ENCODE measurements at places on chromosomes 2 and 18. TPM values are rescaled to one million over a fixed set of nuclear protein-coding genes. Genes with fewer than 3 reads are reported as not detected.

Gene GPAT2
- 5.1 TPM for total RNA-seq

Gene TTC27
- 12.3 TPM for total RNA-seq

DNA sequence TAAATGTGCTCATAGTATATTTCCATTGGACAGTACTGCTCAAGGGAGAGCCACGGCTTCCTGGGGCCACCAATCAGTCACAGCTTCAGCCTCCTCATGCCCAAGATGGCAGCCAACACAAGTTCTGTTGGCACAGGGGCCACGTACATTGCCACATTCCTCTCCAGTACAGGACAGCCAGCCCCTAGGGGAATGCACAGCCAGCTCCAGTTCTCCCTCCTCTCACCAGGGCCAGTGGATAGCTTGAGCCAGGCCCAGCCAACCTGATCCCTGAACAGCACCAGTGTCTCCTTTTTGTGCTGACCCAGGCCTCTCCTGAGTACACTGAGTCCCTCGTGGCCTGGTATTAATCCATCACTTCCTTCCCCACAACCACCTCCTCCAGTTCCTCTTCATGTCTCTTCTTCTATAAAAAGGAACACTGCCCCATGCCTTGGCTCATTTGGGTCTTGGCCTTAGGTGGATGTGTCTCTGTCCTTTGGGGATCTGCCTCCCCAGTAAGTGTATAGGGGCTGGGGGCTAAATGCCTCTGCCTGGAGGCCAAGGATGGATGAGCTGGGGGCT lies 168.7 kb downstream of the TNS1 start:
- H3K27ac ChIP-seq = peak overlapping the region; percentile 100
- H3K27me3 ChIP-seq = no peaks in the 10 kb centered on the region

DNA sequence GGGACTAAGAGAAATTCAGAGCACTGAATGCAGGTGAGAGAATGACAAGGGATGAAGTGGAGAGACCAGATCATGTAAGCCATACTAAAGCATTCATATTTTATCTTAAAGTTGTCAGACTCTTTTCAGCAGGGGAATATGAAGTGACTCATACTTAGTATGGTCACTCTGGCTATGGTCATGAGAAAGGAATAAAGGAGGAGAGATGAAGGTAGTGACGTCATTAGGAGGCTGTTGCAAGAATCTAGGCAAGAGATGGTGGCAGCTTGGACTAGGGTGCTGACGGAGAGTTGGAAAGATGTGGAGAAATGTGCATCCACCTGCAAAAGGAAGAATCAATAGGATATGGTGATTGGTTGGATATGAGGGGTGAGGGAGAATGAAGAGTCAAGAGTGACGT lies 203.2 kb upstream of the ACVR2A start:
- H3K4me1 ChIP-seq = no peaks in the 10 kb centered on the region
- H3K36me3 ChIP-seq = no peaks in the 10 kb centered on the region
- no peak overlapping the region for H3K27ac ChIP-seq
- H3K4me3 ChIP-seq = no peak overlapping the region
- no peaks in the 10 kb centered on the region for H3K27me3 ChIP-seq

- H3K27ac ChIP-seq = no peak overlapping the region
- no peaks in the 10 kb centered on the region for H3K4me1 ChIP-seq
- DNase-seq = no peak
- no peaks in the 10 kb centered on the region for H3K27me3 ChIP-seq
- no peaks in the 10 kb centered on the region for H3K36me3 ChIP-seq
- no peak overlapping the region for H3K4me3 ChIP-seq
Observed at GRCh38 chr2:225584796-225585195, 185.3 kb downstream of the NYAP2 start.

DNA sequence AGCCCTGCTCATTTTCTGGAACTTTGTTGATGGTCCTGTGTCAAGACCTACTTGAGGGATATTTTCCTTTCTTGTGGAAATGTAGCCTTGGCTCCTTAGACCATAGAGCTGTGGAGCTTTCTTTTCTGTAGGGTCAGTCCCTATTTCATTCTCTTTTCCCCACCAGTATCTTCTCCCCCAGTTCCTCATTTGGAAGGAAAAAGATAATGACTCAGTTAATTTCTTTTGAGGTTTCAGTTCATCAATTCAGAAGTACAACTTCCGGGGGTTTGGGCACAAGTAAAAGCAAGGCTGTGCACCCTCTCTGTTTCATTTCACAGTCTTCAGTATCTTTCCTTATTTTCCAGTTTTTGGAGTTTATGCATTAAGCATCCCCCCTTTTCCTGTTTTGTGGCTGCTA lies 70.7 kb downstream of the CDC42EP3 start:
- H3K4me3 ChIP-seq = no peak overlapping the region
- no peaks in the 10 kb centered on the region for H3K36me3 ChIP-seq
- H3K27ac ChIP-seq = no peak overlapping the region
- peaks cover 15% of the 10 kb centered on the region for H3K4me1 ChIP-seq
- DNase-seq = no peak

DNA sequence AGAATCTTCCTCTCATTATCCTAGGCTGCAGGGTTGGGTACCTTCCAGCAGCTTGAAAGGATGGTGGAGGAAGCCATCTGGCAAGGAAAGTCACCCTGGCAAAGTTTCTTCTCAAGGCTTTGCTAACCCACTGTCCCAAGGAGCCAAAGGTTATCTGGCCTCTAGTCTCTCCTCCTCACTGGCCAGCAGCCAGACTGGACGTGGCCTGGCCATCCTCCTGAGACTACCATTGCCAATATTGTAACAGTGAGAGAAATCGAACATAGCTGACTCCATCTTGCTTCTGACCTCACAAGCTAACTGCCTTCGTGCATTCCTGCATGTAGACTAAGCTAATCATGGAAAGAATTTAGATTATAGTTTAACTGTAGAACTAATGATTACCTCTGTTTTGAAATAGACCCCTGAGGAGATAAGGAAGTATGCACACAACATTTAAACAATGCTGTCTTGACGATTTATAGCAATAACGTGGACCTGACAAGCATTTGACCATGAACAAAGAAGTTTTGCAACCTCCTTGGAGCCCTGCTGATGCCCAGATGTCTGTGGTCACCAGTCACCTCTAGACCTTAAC lies 7.8 kb upstream of the ANXA4 start:
- H3K4me1 ChIP-seq = peaks cover 5% of the 10 kb centered on the region
- no peaks in the 10 kb centered on the region for H3K36me3 ChIP-seq
- H3K4me3 ChIP-seq = no peak overlapping the region
- no peaks in the 10 kb centered on the region for H3K27me3 ChIP-seq
- H3K27ac ChIP-seq = no peak overlapping the region

Measured in gastrocnemius medialis (tissue), 4 donors.